ENCODE measurements at places on chromosomes 3 and 15.
A peak's percentile ranks its signal among the peaks of the same experiment; 100 is the strongest.

GRCh38 chr3:179391906-179392305 lies 44.4 kb downstream of the MFN1 start:
- no peak for DNase-seq

GRCh38 chr3:81886081-81886480 lies 124.6 kb upstream of the GBE1 start:
- DNase-seq: no peak

DNA sequence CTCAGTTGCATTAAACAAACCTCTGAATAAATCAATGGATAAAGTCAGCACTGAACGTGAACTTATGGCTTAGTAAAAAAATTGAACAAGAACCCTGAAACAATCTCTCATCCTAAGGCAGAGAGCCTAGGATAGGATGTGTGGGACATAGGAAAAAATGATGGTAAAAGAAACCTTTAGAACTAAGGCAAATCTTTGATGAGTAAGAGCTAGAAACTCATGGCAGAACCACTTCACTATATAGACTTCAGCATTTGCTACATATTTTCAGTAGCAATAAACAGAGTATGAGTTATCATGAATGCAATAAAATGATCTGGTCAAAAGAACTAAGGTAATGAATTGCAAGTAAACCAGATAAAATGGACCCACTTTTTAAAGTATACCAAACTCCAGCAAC lies 725.8 kb upstream of the DPPA4 start:
- DNase-seq: no peak

DNA sequence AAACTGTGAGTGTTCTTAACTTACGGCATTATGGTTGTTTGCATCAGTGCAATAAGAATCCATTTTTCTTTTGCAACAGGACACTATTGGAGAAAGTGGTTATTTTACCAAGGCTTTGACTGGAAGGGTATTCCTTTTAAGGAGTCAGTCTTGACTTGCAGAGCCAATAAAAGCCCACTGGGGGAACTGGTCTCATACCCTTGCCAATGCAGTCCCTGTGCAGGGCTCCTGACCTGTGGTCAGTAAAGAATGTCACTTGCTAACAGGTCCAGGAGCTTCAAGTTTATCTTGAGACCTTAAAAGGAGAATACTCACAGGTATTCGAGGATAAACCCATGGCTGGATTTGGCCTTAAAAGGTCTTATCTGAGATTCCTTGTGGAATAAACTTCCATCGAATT lies 227.8 kb upstream of the GBE1 start:
- DNase-seq: no peak

- no peak for DNase-seq
These were observed 30.3 kb upstream of the FSTL1 start for GRCh38 chr3:120481081-120481480.

- no peak for DNase-seq
These were observed 1.1 kb downstream of the FBN1 start for GRCh38 chr15:48644467-48644826.

- DNase-seq: no peak
These were observed 22.1 kb upstream of the MGLL start for GRCh38 chr3:127844326-127844942.

GRCh38 chr3:141669434-141669833 lies 68.7 kb upstream of the RNF7 start:
- DNase-seq: no peak

GRCh38 chr3:72657666-72658065 lies 190.6 kb downstream of the SHQ1 start:
- DNase-seq: peak; percentile 45

DNA sequence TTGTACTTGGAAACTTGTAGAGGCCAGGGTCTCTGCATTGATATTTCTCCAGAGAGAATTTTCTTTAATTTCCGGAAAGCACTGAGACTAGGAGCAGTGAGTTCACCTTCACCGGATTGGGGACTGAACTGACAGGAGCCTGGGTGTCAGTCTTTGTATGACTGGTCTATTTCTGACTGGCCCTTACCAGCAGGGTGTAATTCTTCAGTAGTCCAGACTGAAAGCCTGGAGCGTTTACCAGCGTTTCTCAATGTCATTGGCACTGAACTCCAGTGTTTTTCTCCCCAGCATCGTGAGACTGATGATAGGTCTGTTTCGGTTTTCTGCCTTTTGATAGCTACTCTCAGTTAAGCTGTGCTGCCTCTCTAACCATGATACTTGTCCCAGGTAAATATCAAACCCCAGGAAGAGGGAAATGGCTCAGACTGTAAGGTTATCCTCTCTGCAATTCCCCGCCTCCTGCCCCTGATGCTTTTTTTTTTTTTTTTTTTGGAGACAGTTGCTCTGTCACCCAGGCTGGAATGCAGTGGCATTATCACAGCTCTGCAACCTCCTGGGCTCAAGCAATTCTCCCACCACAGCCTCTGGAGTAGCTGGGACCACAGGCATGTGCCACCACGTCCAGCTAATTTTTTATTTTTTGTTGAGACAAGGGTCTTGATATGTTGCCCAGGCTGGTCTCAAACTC lies 103.6 kb downstream of the CACNA2D3 start:
- DNase-seq: peak; percentile 6

DNA sequence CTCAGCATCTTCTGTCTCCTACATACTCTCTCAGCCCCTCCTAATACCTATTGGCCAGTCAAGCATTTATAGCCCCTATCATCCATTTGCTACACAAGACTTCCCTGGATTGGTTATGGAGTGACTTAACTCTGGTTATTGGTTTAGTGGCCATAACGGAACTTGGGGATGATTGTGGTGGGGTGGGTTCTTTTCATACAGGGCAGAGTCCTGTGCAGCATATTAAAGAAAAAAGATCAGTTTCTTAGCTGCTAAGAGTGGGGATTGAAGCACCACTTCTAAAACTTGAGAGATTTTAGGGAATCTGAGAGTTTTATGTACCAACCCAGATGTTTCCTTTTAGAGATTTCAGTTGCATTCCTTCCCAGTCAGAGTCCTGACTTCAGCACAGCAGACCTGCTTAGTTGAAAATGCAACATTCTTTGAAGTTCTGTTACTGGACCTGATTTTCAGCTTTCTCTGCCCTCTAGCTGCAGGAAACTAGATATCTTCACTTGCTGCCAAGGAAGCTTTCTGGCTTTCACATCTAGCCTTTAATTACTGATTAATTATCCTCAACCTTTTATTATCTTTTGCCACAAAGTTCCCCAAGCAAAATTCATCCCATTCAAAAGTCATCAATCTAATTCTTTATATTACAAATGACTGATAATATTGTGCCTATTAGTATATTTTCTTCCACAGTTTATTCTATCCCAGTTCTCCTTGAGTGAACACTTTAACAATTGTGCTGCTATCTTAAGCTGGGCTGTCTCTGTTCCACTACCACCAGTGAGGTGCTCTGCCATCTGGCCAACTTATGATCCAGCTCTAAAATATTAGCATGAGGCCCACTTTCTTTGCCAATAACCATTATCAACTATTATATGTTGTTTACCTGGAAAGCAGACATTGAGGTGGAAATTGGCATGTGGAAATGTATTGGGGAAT lies 906.0 kb upstream of the ALCAM start:
- peak; percentile 20 for DNase-seq

DNA sequence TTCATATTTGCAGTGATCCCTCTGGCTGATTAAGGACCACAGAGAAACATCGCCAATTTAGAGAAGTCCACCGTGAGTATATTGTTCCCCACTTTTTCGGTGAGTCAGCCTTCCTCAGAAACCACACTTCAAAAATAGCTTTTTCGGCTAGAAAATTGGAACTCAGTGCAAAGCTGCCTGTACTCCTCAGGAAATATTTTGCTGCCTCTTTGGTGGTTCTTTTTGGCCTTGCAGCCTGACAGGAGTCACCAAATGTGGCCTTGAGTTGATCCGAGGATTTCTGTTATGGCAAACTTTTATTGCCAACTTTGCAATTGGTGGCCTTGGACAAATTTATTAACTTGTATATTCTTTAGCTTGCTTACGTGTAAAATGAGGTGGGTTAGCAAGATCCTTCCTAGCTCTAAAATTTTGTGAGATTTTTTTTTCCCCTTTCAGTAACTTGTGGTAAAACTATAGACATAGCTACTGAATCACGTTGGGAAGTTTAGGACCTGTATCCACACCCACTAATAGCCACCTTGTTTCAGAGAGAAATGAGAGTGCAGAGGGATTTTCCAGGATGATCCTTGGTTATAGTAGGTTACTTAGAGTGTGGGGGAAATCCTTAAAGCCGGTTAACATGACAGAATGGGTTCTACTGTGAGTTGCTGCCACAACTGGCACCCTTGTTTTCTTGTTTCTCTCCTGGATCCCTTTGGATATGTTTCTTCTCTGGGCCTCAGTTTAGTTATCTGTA lies 9.9 kb downstream of the ARL6IP5 start:
- DNase-seq: no peak

DNA sequence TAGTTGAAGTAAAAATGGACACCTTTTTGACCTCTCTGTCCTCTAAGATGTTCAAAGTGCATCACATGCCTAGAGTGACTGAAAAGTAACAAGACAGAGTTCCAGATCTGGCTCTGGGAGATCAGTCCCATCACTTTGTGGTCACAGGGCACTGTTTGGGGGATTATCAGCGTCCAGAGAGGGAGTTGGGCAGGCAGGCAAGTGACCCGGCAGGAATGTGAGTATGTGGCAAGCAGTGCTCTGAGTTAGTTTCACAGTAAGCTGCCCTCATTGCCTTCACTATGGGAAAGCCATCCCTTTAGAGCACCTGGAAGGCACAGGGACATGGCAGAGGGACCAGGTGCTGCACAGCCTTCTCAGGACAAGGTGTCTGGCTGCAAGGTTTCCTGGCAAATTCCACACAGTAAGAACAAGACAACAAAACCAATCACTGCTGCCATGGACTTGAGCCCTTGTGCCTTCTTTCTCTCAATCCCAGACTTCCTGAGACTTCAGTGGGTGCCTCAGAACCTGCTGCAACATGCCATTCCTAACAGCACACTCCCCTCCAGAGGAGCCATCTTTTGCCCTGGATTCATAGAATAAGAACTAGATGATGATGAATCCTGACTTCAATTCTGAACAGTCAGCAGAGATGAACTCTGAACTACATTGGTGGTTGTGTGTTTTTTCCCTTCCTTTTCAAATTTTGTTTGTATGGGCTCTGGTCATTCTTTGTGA lies 55.2 kb downstream of the TIPARP start:
- DNase-seq: no peak

- DNase-seq: no peak
These were observed 143.2 kb upstream of the PRR20G start for GRCh38 chr3:127431066-127431465.

- peak; percentile 76 for DNase-seq
These were observed 121.3 kb upstream of the ZNF717 start for GRCh38 chr3:75906555-75907112.

DNA sequence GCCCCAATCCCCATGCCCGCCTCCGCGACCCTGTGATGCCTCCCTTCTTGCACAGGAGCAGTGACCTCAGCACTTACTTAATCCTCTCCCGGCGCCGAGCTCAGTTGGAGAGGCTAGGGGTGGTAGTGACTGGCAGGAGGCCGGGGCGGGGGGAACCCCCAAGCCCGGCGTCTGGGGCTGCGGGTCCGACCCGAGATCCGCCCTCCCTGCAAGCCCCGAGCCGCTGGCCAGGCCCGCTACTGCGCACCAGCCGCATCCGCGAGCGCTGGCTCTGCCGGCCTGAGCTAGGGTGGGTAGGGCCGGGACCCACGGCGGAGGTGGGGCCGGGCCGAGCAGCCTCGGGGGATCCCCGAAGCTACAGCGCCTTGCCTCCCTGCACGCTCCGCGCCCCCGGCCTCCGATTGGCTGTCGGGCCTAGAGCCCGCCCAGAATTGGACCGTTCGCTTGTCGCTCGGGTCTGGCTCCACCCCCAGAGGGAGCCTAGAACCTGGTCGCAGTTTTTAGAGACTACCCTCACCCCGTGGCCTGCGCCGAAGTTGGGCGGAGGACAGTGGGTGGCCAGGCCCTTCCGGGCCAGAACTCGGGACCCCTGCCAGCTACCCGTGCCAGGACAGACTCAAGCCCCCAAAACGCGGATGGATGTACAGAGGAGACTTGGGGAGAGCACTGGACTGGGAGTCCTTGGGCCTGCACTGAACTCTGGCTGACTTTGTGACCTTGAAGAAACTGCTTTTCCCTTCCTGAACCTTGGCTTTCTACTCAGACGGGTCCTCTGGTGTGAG lies at the start of gene C3orf18:
Gene C3orf18 (minus strand): TSS at position 362 of the 782 bp plus-strand sequence. CDS start 2,048 bp downstream, outside the sequence.
- DNase-seq: no peak

DNA sequence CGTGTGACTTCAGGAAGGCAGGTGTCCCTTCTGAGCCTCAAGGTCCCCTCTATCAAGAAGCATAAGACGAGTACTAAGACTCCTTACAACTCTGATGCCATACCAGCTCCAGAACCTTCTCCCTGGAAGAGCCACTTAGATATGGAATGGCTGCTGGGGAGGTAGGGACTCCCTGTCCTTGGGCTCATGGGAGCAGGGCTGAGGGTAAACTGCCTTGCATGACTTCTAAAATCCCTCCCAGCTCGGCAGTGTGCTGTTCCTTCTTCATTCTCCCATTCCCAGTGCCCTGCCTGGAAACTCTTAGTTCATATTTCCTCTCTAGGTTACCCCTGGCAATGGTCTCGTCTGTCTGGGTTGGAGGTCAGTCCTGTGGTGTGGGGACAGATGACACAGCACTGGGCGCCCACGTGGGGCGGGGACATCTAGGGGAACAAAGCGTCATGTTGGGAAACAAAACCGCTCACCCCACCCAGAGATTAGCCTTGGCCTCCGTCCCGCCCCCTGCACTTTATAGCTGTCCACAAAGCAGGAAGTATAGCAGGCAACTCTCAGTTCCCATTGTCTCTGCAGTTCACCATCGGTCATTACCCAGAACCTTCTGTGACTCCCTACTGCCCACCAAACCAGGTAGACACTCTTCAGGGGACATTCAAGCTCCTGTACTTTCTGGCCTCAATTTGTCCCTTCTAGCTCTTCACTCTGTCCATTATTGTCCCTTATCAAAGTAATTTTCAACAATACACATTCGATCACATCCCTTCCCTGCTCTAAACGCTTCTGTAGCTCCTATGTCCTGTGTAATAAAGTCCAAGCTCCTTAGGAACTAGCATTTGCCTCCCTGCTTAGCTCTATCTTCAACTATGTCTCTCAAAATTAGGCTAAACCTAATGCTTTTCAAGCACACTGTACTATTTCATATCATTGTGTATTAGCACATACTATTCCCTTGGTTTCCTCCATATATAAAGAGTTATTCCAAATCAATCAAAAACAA lies 73.8 kb downstream of the IQSEC1 start:
- peak; percentile 87 for DNase-seq

- DNase-seq: no peak
These were observed 500.1 kb upstream of the CFAP20DC start for GRCh38 chr3:59549962-59550361.

- DNase-seq: no peak
These were observed 295.1 kb upstream of the PROK2 start for GRCh38 chr3:72080095-72080494.

DNA sequence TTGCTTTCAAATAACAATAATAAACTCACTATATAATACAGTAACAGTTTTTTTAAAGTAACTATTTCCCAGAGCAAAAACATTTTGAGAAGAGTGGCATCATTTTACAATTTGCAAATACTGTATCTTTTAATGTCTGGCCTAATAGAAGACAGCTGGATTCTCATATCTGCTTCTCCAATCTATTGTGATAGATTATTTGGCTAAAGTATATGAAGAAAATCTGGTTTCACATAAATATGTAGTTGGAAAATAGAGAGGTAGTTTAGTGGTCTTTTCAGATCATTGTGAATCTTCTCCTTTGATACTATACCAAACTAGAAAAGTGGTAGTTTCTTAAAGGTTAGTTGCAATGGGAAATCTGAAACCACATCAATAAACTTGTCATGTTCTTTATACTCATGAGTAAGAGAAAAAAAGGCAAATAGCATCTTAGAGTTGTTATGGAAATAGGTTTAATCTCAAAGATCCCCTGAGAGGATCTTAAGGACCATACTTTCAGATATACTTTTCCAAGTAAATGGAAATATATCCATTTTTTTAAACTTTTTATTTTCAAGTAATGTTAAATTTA lies 124.8 kb upstream of the NR2E3 start:
- DNase-seq: no peak

All from H4 (cell line).